ENCODE measurements at places on chromosomes 6 and 20.

DNA sequence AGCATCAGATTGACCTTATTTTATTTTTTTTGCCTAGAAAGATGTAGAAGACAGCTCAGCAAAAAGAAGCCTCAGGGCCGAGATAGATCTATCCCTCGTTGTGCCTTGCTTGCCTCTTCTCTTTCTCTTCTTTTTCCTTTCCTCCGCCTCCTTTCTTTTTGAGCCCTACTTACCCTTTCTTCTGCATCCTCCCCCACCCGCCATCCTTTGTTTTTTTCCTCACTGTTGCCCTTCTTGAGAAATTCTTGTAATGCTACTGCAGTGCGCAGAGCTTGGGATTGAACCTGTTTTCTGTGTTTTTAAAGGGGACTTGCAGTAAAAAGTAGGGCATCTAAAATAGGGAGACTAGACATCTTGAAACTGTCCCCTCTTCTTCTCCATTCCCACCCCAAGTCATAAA lies 18.6 kb downstream of the RALY start:
- DNase-seq: no peak

DNA sequence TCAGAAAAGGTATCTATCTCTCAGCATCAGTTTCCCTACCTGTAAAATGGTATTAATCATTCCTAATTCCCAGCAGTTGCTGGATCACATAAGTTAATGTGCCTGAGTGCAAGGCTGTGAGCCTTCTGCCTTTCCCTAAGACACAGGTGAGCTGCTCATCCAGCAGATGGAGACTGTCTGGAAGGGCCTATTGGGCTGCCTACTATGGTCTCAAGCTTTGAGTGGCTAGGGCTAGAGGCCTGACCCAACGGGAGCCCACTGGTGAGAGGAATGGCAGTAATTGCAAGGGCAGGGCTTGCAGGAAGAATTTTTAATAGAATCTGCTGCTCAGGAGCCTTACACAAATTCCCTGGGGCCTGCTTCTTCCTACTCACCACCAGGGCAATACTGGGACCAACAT lies 4.3 kb downstream of the KHDC1 start:
- DNase-seq: no peak

GRCh38 chr6:130314271-130314670 lies 51.5 kb upstream of the TMEM200A start:
- DNase-seq: no peak

DNA sequence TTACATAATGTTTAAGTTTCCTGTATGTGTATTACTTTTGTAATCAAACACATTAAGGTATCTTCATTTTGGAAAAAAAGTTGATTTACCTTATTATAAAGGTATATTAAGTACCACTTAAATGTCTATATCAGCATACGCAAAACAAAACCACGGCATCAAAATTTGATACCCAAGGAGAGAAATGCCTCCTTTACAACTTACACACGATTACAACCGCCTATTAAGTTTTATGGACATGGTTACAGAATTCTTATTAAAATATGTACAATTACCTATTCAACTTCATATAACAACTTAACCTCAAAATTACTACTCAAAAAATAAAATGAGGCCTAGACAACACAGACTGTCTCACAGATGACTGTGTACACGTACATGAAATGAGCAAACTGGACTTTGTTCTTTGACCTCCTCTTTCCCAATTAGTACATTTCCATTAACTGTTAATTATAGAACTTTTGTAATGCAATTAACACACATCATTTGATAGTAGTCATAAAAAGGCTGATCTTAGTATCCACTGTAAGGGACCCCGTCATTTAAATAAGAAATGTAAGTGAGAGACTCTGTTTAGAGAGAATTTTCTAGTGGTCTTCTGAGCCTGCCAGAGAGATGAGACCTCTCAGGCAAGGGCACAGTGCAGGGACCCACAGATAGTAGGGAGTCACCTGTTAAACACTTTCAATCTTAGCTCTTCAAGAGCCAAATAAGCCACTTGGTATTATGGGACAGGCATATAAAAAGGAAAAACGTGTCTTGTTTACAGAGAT lies 2.5 kb downstream of the DIDO1 start:
- DNase-seq: no peak

Data from activated effector memory CD4-positive, alpha-beta T cell treated with Interleukin-2 at 50 U/mL for 16 hours (primary cell).